ENCODE measurements at places on chromosomes 1 and 21.

DNA sequence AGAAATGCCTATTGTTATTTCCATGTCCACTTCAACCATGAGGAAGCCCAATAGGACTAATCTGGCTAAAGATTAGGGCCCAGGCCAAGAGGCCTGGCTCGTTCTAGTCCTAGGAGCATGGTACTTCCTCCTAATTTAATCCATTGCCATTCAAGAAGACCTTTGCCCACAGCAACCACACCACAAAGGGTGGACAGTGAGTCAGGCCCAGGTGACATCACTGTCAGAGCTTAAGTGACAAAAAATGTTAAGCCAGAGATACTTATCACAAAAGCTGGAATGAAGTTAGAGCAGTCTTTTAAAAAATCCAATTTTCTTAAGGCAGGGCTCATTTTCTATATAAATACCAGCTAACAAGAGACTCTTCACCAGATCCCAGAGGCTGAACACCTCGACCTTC, at the start of gene SPRR3:
TSS of gene SPRR3 (plus strand) at position 368 of the 400 bp plus-strand sequence. CDS start 1,272 bp downstream, outside the sequence.
- no peak for DNase-seq

DNA sequence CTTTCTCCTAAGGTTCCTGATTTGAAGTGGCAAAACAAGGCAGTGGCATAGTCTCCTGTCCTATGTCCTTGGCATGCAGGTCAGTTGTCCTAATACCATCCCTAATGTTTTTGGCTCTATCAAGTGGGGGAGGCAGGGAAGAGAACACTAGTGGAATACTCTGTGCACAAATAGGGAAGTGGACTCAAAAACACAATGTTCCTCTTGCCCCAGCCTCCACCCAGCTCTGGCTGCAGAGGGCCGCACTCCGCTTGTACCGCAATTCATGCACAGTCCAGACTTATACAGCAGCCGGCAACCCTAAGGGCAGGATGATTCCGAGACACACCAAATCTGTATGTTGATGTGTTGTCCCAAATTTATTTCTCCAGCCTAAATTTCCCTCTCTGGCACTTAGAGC, 14.5 kb downstream of the PLEKHO1 start:
- DNase-seq: no peak

DNA sequence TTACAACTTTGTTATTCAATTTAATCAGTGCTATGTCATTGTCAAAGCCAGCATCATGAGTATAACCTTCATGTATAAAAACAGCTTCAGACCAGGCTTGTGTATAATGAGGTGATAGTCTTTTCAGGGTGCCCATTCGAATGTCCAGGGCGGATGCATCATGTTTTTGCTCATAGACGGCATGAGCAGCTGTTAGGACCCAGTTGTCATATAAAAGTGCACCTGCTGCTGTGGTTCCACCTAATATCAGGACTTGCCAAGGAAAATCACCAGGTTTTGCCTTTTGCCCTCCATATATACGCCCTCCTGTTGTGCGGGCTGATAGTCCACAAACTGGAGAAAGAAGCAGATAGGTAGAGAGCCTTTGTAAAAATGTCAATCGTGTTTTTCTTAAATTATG, 14.9 kb downstream of the TARDBP start:
- DNase-seq: no peak

GRCh38 chr1:203046984-203047630, 20.8 kb downstream of the PPFIA4 start:
- DNase-seq: no peak

DNA sequence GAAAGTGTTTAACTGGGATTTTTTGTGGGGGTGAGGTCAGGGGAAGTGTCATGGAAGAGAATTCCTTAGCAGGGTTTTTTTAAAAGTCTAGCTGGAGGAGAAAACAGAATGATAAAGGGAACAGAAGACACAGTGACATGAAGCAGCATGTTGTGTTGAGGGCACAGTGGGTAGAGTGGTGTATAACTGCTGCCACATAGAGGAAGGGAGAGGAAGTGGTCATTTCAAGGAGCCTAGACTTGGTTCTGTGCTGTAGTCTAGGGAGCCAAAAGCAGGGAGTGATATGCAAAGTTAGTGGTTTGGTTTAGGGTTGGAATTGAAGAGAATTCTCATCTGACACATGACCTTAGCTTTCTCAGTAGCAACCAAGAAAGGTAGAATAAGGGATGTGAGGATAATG, 10.2 kb downstream of the EEIG2 start:
- no peak for DNase-seq

GRCh38 chr1:21913258-21913657, 23.9 kb downstream of the HSPG2 start:
- no peak for DNase-seq

GRCh38 chr1:218693599-218693998, 348.5 kb downstream of the TGFB2 start:
- DNase-seq: no peak

DNA sequence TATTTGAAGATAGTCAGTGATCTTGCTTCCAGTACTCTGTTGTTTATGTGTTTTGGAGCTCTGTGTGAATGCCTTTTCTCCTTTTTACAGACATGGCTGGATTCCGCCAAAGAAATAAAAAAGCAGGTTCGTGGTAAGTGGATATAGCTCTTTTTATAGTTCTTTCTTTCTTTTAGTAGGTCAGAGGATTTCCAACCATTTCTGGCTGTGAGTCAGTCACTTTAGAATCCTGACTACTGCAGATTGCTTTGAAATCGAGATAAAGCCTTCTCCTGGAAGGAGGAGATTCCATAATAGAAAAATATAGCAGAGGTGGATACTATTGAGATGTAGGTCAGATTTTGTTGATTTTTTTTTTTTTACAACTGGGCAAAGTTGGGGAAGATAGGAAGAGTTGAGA, 97.4 kb downstream of the EPB41 start:
- no peak for DNase-seq

DNA sequence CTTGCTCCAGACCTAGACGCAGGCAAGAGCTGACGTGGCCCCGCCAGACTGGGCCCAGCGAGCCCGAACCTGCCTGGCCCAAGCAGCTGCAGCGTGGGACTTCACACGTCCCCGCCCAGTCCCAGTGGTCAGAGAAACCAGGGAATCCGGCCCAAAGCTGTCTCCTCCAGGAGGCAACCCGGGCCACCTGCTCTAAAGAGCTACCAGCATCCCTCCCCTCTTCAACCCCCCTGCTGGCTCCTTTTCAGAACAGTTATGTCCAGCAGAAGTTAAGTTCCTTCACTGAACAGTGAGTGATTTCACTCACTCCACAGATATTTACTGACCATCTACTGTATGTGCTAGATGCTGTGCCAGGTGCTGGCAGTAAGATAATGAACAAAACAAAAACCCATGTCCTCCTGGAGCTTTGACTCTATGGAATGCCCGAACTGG, 2.1 kb upstream of the EFNA1 start:
- no peak for DNase-seq

GRCh38 chr1:177569476-177569875, 398.7 kb downstream of the BRINP2 start:
- DNase-seq: no peak

DNA sequence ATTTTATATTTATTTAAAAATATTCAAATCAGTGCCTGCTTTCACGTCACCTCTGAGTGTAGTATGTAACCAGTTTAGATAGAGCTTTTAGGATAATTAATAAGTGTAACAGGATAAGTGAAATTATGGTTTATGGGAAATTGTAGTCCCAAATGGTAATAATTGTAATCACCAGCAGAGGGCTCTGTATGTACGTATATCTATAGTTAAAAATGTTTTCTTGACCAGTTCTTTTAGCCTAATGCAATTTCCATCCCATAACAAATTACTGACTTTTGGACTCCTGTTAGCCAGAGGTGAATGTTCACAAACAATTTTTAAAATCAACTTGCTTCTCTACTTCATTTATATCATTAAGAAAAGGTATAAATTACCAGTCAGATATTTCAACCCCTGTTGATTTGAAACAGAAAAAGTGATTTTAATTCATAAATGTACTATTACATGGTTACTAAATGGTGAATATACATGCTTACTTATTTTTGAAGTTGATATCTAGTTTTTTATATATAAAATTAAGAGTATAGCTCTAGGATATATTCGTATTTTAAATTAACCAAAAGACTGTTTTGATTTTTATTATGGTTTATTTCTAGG, 25.3 kb downstream of the SLC30A7 start:
- DNase-seq: peak; percentile 79

DNA sequence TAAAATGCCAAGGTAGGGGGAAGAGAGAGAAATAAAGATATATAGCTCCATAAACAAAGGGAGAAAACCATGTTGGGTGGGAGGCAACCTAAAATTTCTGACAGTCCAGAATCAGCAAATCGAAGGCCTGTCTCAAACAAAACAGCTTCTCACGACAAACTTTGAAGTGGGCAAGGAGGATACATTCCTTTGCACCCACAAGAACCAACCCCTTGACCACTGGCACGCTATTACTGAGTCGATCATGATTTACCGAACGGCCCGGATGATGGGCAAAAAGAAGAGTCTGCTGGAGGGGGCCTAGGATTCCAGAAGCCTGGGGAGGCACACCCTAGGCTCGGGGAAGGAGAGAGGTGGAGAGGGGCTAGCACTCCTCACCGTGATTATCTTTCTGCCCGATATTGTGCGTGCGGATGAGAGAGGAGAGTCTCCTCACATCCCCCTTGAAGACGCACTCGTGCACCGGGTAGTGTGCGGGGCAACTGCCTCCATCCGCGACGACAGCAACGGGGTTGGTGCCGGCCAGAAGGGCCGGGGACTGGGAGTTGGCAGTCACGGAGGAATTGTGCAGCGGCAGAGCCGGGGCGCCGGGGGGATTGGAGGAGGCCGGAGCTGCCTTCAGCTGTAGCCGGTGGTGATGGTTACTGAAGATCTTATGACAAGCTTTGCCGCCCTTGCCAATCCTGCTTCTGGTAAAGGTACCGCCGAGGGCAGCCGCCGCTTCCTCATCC, 756 bp downstream of the ANKRD13C start:
- no peak for DNase-seq

GRCh38 chr1:157562515-157562914, 10.2 kb upstream of the FCRL5 start:
- no peak for DNase-seq

GRCh38 chr1:180560200-180560867, 1.6 kb downstream of the OVAAL start:
- no peak for DNase-seq

DNA sequence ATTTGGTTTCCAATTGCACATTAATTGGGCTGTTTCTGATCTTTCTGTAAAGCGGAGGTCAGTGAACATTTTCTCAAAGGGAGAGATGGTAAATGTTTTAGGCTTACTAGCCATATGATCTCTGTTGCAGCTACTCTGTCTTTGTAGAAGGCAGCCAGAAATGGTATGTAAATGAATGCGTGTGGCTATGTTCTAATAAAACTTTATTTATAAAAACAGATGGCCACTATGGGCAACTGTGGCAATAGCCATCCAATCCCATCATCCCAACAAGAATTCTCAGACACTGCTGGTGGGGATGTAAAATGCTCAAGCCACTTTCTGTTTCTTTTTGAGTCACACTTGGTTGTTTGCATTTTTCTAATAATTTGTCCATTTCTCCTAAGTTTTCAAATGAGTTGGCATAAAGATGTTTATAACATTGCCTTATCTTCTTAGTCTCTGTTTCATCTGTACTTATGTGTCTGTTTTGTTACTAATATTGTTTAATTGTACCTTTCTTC, 448.8 kb upstream of the VAMP3 start:
- no peak for DNase-seq

DNA sequence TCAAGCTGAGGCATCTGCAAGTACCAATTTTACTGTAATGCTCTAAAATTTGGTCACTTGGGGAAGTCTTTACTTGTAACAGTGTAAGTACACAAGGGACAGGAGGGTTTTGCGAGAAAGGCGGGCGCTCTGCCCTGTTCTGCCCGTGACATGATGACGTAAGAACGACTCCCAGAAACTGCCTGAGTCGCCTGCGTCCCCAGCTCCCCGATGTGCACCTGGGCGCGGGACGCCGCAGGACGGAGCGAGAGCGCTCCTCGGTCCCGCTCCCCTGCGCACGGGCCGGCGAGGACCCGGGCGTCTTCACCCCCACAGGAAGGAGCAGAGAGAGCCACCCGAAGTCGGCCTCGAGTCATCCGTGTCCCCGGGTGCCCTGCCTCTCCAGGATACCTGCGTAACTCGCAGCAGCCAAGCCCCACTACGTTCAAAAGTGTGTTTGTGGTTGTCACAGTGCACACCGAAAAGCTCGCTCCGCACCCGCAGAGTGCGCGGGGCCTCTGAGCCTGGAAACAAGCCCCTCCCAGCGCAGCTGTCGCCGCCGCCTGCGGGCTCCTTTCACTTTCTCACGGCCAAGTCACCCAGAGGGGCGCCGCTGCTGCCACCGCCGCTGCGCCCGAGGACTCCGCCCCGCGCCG, 3.3 kb upstream of the ZBTB18 start:
- peak; percentile 80 for DNase-seq

- no peak for DNase-seq
These were observed 6.2 kb upstream of the BTG2 start for GRCh38 chr1:203299169-203299568.

- DNase-seq: no peak
These were observed 100.9 kb upstream of the MARK1 start for GRCh38 chr1:220426989-220427388.

DNA sequence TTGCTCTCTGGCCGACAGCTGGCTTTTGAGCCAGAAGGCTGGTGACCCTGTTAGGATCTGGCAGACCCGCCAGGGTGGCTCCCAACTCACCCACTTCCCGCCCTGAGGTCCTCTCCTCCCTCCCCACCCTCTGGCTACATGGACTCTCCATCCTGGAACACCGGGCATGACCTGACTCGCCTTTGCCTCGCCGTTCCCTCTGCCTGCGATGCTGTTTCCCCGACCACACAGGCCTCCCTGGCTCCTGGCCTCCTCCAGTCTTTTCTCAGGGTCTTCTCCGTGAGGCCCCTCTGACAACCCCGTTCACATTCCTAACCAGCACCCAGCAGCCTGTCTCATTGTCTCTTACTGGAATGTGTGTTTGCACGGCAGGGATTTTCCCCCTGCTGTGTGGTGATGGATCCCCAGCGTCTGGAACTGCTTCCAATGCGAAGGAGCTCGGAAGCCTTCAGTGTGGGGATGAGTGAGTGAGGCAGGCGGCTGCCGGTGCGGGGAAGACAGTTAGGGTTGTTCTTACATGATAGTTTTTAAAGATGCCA, 46.0 kb upstream of the POFUT2 start:
- DNase-seq: no peak

All from hematopoietic multipotent progenitor cell treated with erythropoietin and hydrocortisone succinate and interleukin-3 and kit ligand, for 17 days (in vitro differentiated cells).